Stimulated activated CD4-positive, alpha-beta T cell treated with anti-CD3 and anti-CD28 coated beads, TNF-alpha, amount 100 ng/mL, for 1 hour (primary cell): ENCODE measurements at places on chromosomes 6 and 20.

DNA sequence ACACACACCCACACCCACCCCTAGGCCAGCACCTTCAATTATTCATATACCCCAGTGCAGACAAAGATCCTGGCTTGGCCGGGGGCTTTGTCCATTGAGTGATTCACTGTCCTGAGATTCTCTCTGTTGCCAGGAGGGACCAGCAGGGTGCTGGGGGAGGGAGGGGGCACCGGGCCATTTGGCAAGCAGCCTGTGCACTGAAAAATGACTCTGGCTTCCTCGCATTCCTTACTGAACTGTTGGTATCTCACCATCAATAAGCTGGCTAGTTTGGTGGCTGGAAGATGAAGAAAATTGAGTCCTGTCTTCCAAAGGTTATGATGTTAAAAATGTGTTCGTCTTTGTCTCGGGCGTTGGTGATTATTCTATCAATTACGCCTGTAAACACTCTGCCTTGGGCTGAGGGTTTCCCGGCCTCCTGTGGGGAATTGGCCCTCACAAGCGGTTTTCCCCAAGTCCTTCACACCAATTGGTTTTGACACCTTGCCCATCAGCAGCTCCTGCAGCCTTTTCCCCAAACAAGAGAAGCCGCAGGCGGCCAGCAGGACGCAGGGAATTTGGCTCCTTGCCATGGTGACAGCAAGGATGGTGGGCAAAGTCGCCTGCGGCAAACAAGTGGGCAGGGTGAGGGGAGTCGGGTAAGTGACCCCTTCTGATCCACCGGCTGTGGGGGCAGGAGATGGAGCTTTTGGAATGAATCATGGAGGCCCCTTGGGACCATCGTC, 4.9 kb downstream of the VSTM2L start:
- no peak for DNase-seq

DNA sequence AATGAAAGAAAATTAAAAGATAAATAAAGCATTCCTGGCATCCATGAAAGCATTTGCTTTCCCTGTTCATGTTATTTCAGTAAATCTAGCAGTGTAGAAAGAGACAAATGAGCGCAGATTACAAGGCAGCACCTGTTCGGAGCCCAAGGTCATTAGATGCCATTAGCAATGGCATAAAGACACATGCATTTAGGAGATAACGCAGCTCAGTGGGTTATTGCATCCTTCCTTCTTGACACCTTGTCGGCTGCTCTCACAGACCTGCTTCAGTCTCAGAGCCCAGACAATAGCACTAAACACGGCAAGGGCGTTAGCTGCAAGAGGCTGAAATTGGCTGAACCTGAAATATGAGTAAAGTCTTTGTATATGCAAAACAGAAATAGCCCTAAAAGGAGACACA, 140.3 kb downstream of the ATXN1 start:
- no peak for DNase-seq

- DNase-seq: no peak
Measured at GRCh38 chr6:18668994-18669393, 281.8 kb downstream of the RNF144B start.

DNA sequence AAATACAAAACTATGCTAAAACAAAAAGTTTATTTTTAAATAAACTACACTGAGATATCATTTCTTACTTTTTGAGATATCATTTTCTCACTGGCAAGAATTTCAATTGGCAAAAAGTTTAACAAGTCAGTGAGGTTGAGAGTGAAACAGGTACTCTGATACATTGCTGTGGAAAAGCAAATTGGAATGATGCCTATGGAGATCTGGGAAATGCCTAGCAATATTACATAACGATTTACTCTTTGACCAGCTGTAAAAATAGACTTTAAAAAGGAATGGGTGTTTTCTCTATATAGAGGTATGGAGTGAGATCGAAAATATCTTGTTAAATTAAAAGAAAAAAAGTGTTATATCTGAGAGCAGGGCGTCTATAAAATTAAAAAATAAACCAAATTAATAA, 16.9 kb downstream of the CGAS start:
- no peak for DNase-seq

DNA sequence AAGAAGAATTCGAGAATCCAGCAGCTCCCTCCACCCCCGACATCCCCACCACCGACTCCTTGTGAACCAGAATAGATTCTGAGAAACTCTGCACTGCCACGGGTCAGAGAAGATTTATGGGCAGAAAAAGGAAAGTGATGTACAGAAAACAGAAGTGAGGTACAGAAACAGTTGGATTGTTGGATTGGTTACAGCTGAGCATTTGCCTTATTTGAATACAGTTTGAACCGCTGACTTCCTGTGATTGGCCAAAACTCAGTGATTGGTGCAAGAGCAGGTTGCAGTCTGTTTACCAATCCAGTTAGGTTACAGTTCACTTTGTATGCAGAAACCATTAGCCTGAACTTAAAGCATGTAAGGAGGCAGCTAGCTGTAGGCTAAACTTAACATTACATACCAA, 131.2 kb upstream of the HDDC2 start:
- DNase-seq: no peak

- DNase-seq: no peak
Measured at GRCh38 chr6:87723170-87724078, 21.4 kb upstream of the AKIRIN2 start.

GRCh38 chr6:138562691-138563090, 63.4 kb upstream of the NHSL1 start:
- DNase-seq: no peak

GRCh38 chr6:3402310-3403237, 54.3 kb downstream of the SLC22A23 start:
- DNase-seq: no peak

DNA sequence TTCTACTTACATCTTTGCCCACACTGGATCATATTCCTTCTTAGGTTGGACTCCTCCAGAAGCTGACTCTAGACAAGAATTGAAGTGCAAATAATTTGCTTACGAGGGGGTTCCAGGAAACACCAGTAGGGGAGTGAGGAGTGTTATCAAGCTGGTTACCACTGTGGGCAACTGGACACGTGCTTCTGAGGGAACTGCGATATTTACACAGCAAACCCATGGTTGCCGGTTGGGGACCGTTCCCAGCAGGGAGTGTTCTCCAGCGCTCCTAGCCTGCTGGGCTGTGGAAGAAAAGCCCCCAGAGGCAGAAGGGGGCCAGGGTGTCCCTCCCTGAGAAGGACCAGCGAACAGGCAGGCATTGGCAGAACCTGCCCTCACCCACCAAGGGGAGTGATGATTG, 21.7 kb downstream of the MDFI start:
- DNase-seq: no peak

DNA sequence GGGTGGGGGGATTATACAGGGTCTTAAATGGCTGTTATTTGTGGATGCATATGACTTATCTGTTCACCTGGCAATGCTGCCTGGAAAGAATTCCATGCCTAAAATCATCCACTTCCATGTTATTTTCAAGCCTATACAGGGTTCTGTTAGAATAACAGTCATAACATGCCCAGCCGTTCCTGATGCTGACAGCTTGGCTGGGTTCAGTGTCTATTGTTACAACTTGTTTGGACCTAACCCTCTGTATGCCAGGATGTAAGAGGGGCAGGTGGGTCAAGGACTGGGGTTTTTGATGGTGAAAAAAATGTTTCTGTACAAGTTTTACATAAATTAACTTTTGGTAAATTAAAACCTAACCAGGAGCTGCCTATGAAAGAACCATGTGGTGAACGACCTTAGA, 79.8 kb downstream of the GINS1 start:
- no peak for DNase-seq

DNA sequence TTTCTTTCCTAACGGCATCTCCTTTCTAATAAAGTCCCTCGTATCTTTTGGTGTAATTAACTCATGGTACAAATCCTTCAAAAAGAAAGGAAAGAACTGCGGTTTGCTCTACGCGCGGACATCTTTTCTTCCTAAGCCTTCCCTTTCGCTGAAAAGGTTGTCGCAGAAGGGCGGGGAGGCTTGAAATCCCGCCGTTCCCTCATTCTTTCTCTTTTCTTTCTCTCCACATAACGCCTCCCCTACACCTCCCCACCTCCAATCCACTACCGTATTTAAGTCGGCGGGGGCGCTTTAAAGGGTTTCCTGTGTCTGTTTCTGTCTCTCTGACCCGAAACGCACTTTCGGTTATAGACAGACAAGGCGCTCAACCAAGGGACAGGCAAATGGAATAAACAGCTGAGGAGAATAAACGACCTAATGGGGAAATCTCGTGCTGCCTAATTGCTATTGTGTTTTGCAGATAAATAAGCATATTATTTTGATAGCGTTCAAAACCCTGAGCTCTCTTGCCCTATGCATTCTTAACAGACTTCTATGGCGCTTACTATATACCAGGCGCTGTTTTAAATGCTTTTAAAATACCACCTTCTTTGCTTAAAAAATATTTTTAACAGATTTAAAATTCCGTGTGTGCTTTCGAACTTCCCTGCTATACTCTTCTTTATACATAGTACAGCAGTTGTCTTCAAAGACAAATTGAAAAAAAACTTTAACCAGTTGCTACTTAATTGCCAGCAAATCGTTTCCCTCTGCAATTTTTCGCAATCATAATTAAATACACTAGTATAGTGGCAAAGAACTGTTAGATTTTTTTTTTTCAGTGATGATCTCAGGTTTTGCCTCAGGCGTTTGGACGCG, 2.5 kb upstream of the HEY2 start:
- DNase-seq: no peak

DNA sequence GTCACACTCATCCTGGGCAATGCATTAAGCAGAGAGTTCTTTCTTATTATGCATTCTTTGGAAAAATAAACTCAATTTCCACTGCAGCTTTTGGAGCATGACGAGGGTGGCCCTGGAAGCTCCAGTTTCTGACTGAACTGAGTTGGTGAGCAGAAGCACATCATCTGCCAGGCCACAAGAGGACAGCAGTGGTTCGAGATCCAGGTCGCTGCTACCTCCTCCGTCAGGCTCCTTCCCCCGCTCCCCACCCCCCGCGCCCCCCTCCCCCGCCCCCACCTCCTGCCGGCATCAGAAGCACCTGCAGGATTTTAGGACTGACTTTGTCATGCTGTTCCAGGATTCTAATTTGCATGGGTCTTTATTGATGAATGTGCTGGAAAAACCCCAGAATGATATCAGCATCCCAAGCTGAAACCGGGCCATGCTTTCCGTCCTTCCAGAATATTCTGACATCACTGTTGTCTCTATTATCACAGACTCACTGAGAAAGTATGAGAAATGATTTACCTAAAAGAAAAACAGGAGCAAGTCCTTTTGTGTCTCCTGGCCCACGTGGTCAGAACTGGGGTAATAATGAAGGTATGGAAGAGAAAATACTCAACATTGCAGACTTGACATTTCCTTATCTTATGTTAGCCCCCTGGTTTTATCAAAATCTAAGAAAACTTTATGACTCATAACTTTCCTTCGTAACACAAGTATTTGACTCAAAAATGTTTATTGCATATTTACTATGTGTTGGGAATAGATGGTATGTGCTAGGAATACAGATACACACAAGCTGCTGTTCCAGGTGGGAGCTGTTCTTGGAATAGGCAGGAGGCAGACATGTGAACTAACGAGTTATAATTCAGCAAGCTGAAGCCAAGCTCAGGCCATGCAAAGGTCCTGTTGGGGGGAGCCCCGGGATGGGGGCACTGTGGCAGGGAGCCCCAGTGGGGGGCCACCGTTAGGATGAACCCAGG, 220.2 kb upstream of the EXOC2 start:
- no peak for DNase-seq

- no peak for DNase-seq
Measured at GRCh38 chr6:36414481-36414880, 27.0 kb upstream of the ETV7 start.

- DNase-seq: no peak
Measured at GRCh38 chr6:144849920-144850319, 564.8 kb downstream of the UTRN start.

DNA sequence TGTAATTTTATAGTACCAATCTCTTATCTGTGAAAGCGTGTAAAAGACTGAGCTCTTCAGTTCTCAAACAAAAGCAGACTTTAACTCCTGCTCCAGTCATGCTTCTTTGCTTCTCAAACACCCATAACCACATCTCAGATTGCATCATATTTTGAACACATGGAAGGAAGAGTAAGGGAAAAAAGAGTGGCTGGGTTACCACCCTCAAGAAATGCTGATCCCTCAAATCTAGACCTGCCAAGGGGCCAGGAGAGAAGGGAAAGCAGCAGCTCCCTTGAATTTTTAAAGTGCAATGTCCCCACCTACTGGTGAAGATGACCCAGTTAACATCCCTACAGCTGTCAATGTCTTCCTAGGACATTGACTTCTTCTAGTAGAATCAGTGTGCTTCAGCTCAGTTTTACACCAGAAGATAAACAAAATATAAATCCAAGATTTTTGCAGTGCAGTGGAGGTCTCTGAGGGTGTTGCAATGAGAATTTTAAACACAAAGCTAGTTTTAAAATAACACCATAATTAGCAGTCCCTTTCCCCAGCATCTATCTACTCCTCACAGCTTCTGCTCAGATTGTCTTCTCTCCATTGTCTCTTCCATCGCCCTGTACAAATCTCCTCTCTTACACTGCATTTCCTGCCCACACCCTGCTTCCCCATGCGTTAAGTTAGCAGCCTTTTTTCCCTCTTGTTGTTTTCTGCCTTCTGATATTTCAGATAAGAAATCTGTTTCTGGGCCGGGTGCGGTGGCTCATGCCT, 22.6 kb upstream of the HLA-DQB2 start:
- DNase-seq: no peak

DNA sequence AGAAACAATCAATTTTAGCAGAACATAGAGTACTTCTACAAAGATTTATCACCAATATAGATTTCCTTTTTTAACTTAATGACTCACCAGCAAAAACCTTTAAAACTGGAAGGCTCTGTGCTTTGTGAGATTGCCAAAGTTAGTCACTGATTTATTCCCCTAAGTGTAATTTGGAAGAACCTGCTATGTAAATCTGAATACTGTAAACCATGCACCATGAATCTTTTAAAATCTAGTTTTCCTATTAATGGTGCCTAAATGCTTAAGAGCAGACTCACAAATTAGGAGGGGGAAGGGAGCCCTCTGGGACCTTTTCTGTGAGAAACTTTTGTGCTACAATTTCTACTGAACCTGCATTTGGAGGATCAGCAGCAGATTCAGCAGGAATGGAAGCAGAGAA, 57.8 kb upstream of the PNRC1 start:
- DNase-seq: no peak

GRCh38 chr6:39614393-39614950, 110.7 kb downstream of the KIF6 start:
- no peak for DNase-seq

GRCh38 chr6:148035806-148036390, 306.7 kb upstream of the SASH1 start:
- DNase-seq: no peak

GRCh38 chr6:102520966-102521365, 1127.5 kb downstream of the GRIK2 start:
- no peak for DNase-seq
